HT1080 (cell line): ENCODE measurements at places on chromosomes 2 and 18. TPM values are rescaled to one million over a fixed set of nuclear protein-coding genes. Genes with fewer than 3 reads are reported as not detected.

The SALL3 gene
- not detected in 2 replicates for total RNA-seq

The PROKR1 gene
- total RNA-seq, result not detected in 2 replicates

The NGEF gene
- 0.30 and 2.7 TPM in 2 replicates for total RNA-seq

The TEKT4 gene
- not detected in 2 replicates for total RNA-seq

The LIMS4 gene
- total RNA-seq, result 0.18 and 0.63 TPM in 2 replicates

The CENPA gene
- total RNA-seq, result 29.3 and 42.8 TPM in 2 replicates

The SCYGR3 gene
- total RNA-seq, result not detected in 2 replicates

The GBX2 gene
- total RNA-seq, result 1.9 and 3.7 TPM in 2 replicates

The REG3A gene
- not detected in 2 replicates for total RNA-seq
